ENCODE measurements at places on chromosomes 3 and 15. TPM values are rescaled to one million over a fixed set of nuclear protein-coding genes. Genes with fewer than 3 reads are reported as not detected.
A peak's percentile ranks its signal among the peaks of the same experiment; 100 is the strongest.

RTP3 gene
- not detected for polyA plus RNA-seq

ANKUB1 gene
- polyA plus RNA-seq = not detected

MFGE8 gene
- polyA plus RNA-seq = 3.8 TPM

TRH gene
- not detected for polyA plus RNA-seq

FNDC3B gene
- 24.4 TPM for polyA plus RNA-seq

SLC2A2 gene
- polyA plus RNA-seq = not detected

GOLGA8T gene
- not detected for polyA plus RNA-seq

HESX1 gene
- not detected for polyA plus RNA-seq

SLC22A13 gene
- not detected for polyA plus RNA-seq

ACKR4 gene
- not detected for polyA plus RNA-seq

- no peak for DNase-seq
Measured at GRCh38 chr15:32718821-32719716, 1.3 kb downstream of the GREM1 start.

DNA sequence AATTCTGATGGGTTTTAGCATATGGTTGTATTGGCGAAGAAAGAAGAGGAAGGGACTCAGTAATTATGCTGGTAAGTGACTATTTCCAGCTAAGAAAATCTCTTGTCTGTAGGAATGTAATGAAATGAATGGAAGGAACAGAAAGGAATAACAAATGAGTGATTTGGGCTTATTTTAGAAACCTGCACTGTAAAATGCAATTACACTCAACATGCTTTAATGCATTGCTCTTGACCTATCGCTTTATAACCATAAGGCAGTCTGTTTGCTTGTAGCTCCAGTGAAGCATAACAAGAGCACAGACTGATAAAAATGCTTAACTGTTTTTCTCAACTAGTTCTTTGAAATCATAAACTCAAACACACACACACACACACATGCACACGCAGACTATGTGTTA, 549.0 kb downstream of the ROBO2 start:
- DNase-seq = no peak

DNA sequence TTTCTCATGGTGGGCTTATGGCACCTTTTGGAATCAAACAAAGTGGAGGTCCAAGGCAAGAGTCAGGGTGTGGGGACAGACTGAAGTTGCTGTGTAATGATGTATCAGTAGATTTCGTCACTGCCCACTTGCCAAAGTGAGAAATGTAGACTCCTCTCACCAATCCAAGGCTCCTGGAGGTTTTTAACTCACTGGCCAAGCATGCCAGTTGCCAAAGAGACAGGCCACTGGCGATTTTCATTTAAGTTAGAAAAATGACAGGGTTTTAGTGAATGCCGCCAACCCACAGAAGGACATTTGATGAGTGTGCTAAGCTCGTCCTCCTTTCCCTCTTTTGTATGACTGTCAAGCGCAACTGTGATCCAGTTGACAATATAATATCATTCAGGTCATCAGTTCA, 209.2 kb downstream of the FEZF2 start:
- no peak for DNase-seq

DNA sequence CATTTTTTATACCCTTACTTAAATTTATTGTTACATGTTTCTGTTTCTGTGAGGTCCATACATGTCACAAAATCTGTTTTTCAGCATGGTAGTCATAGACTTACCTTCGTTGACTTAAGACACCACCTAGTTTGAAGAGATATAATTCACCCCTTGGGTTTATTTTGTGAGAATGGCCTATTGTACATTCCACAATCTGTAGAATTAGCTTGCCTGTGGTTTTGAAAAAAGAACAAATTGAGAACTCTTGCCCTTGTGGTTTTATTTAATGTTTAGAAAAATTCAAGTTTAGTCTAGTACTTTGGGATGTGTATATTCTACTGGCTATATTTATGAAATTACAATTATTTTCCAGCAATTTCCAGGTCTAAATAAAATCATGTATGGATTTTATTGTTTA, 31.6 kb downstream of the FILIP1L start:
- DNase-seq = no peak

GRCh38 chr3:156148946-156149381, 28.6 kb downstream of the KCNAB1 start:
- DNase-seq = no peak

- DNase-seq = no peak
Measured at GRCh38 chr15:72491768-72492167, 17.6 kb downstream of the ARIH1 start.

- peak; percentile 70 for DNase-seq
Measured at GRCh38 chr3:47016934-47017435, 37.5 kb downstream of the NBEAL2 start.

GRCh38 chr3:120067083-120067482, 27.2 kb downstream of the GSK3B start:
- no peak for DNase-seq

DNA sequence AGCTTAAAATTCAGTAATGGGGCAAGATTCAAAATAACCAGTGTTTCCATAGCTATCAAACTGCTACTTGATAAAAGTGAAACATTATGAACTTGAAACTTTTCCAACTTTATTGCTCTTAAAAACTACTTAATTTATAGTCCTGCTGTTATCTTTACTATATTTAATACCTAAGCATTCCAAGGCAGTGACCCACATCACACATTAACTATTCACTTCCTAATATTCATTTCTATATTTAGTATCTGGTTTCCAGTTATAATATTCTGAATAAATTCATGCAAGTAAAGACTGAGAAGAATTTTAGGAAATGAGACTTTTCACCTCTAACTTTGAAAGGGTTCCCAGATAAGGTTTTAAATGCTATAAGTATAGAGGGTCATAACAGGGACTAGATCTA, 64.9 kb downstream of the UACA start:
- DNase-seq = no peak

GRCh38 chr3:132841621-132842020, 119.4 kb upstream of the NPHP3 start:
- no peak for DNase-seq

DNA sequence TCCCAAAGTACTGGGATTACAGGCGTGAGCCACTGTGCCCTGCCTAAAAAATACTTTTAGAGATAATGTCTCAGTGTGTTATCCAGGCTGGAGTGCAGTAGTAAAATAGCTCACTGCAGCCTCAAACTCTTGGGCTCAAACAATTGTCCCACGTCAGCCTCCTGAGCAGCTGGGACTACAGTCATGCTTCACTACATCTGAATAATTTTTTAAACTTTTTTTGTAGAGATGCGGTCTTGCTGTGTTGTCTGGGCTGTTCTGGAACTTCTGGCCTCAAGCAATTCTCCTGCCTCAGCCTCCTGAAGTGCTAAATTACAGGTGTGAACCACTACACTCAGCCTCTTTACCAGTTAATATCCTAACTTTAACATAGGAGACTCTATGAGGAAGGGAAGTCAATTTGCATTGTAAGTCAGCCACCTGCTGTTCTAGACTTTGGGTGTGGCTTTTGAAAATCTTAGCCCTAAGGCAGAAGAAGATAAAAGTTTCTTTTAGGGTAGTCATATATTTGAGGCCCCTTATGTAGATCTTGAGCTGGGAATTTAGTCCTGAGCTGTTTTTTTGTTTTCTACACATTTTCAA, 78.2 kb upstream of the RASGRP1 start:
- DNase-seq = no peak

DNA sequence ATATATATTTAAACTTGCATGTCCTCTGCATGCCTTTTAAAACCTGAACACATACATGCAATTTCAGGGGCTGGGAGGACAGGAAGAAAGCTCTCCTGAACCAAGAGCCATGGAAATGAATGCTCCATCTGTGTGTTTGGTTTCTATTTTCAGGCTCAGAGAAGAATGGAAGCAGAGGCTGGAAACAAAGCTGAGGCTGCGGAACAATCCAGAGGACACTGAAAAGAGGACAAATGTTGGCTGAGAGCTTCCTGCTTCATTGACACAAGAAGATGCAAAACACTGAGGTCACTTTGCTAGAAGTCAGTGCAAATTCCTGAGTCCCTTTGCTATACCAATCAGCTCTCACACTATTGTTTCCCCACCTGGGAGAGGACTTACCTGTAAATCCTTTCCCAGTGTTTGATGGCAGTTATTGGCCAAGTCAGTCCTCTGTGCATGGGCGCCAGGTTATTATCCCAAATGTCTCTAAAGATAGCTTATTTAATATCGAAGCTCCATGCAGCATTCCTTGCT, 12.7 kb downstream of the FAM240A start:
- DNase-seq = no peak

DNA sequence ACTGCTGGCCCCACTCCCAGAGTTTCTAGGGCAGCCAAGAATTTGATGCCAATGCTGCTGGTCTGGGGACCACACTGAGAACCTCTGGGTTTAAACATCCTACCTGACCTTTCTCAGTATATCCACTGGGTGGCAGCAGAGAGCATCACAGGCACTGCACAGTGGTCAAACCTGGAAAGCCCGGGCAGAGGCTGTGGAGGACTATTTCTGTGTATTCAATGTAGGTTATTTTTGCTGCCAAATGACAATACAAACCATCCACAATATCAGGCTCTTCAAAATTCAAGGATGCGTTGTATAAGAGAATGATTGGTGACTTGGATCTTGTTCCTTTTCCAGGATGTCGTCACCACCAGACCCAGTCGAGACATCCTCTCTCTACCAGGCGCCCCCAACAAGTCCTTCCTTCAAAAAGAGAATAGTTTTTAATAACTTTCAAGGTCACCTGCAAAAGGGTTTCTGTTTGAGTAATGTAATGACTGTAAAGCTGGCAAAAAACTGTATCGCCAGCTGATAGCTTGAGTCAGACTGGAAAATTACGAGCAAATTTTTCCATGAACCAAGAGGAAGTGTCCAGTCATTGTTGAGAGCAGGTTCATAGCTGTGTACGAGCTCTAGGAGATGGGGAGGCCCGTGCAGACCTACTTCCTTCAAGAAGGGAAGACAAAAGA, 30.5 kb upstream of the MYZAP start:
- peak; percentile 55 for DNase-seq

DNA sequence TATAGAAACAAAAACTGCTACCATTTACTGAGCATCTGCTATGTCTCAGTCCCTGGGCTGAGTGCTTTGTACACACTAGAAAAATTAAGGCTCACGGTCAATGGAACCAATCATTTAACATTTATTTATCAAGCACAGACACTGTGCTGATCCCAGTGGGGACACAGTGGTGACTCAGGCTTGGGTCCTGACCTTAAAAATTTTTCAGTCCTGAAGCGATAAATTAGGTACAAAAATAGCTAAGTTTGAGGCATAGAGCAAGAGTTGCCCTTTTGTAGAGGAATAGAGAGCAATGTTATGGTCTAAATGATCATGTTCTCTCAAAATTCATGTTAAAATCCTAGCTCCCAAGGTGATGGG, 85.1 kb downstream of the CRYGS start:
- no peak for DNase-seq

DNA sequence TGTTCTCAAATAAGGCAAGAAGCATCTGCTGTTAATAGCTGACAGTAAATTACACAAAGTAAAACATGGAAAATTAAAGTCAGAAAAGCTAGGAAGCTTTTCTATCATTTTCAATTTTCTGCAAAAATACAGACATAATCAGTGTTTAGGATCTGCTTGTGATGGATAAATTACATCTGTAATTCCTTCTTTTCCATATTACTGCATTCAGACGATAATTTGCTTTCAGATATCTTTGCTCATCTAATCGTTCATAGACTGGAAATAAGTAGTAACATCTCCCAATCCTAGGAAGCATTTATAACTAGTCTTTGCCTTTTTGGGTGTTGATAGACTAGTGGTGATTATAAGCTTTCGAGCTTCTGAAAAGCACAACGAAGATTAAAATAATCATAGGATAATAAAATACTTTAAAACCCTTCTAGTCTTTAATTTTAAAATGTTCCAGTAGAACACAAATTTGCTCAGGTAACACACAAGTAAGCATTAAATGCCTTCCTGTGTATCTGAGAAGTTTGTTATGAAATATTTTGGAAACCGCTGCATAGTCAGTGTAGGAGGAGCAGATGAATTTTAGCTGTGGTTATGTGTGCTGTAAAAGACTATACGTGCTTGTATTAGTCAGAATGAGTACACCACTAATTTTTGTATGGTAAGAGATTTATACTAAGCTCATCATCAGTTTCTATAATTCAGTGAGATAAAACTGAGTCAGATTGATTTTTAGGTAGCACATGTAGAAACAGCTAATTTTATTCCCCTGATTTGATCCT, 41.0 kb downstream of the MBNL1 start:
- no peak for DNase-seq

DNA sequence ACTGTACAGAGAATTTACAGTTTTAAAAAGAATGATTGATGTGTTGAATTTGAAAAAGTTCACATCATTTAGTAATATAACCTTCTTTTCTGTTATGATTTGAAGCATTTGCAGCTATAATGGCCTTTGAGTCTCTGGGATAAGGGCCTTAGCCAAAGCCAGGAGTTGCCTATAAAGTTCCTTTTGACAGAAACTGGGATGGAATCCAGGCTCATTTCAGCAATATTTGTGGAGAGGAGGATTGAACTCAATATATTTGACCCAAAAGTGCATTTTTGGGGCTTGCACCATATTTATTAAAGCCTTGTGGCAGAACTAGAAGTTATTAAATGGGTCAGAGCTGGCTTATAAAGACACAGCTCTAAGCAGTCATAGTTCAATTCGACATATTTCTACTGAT, 348.7 kb upstream of the EPHA3 start:
- no peak for DNase-seq
